ENCODE measurements at places on chromosomes 4 and X. TPM values are rescaled to one million over a fixed set of nuclear protein-coding genes. Genes with fewer than 3 reads are reported as not detected.

DNA sequence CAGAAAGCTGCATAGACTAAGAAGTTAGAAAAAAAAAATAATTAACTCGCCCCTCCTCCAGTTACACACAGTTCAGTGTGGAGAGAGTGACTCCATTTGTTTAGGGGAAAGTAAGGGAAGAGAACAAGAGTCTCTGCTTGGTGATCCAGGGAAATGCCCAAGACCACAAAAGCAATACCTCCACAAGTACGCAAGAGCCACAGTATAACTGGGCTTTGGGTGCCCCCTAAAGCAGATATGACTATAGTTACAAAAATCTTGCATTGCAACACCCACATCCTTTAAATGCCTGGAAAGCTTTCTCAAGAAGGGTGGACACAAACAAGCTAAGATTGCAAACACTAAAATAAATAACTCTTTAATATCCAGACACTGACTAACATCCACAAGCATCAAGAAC is 164.2 kb upstream of the NRK start:
- no peak for DNase-seq
- H3K27ac ChIP-seq, result no peak overlapping the region
- no peaks in the 10 kb centered on the region for H3K36me3 ChIP-seq
- H3K4me3 ChIP-seq, result no peak overlapping the region

DNA sequence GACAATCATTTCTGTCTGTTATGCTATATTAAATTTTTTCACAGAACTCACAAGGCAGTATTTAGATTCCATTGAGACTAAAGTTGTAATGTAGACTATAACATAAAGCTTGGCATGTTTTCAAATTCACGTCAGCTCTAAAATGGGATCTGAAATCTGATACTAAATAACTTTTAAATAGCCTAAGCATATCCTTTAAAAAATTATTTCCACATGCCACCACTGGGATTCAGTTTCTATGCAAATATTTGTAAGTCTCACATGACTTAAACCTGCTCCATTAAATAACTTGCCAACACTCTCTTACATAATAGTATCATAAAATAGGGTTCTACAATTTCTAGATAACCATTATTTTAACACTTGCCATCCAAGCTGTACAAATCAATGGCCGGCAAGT is 32.4 kb downstream of the KLHL8 start:
- no peaks in the 10 kb centered on the region for H3K27me3 ChIP-seq
- H3K36me3 ChIP-seq, result no peaks in the 10 kb centered on the region
- H3K4me1 ChIP-seq, result no peaks in the 10 kb centered on the region
- no peak overlapping the region for H3K27ac ChIP-seq
- DNase-seq, result no peak

GRCh38 chr4:129346036-129346435 is 250.1 kb downstream of the C4orf33 start:
- no peaks in the 10 kb centered on the region for H3K36me3 ChIP-seq
- DNase-seq, result no peak
- H3K4me1 ChIP-seq, result no peaks in the 10 kb centered on the region
- H3K4me3 ChIP-seq, result no peak overlapping the region

Gene LYAR
- total RNA-seq, result 35.7 TPM

Gene CORIN
- 4.8 TPM for total RNA-seq
